ENCODE measurements at places on chromosomes 11 and 22.

DNA sequence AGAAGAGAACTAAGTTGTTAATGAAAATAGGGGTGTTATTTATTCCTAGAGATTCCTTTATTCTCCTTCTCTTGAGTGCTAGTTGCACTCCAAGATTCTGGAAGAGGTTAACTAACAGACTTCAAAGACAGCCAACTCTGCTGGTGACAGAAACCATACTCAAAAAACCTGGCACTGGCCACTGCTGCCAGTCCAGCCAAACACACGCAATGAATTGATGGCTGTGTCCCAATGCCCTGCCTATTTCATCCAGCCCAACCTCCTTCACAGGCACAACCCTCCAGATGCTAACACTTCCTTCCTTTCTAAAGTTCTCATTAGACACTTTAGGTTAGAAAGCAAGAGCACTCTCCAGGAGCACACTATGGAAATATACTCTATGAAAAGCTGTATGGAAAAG is 150.8 kb upstream of the C11orf58 start:
- no peak for DNase-seq

- DNase-seq, result no peak
These were observed 5.4 kb upstream of the TMPRSS4 start for GRCh38 chr11:118071416-118072030.

DNA sequence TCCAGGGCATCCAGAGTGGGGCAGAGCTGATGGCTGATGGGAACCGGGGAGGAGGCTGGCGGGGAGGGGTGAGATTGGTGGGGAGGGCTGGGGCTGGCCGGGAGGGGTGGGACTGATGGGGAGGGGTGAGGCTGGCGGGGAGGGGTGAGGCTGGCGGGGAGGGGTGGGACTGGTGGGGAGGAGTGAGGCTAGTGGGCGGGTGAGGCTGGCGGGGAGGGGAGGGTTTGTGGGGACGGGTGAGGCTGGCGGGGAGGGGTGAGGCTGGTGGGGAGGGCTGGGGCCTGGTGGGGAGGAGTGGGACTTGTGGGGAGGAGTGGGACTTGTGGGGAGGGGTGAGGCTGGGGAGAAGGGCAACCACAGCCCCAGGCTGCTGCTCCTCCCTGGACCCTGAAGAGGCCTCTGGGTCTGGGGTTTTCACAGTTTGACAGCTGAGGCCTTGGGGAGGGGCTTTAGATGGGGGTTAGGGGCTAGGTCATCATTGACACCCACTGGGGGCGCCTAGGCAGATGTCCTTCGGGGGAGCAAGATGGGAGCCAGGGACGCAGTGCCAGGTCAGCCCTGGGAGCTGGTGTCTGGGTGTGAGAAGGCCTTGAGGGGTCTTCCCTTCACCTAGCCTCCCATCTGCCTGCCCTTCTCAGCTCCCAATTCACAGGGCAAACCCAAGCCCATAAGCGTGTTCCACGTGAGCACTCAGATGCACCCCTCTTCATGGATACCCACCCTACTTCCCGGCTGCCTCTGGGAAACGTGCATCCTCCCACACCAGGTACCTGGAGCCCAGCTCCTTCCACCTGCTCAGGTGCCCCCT is 26.7 kb downstream of the PARVG start:
- no peak for DNase-seq

DNA sequence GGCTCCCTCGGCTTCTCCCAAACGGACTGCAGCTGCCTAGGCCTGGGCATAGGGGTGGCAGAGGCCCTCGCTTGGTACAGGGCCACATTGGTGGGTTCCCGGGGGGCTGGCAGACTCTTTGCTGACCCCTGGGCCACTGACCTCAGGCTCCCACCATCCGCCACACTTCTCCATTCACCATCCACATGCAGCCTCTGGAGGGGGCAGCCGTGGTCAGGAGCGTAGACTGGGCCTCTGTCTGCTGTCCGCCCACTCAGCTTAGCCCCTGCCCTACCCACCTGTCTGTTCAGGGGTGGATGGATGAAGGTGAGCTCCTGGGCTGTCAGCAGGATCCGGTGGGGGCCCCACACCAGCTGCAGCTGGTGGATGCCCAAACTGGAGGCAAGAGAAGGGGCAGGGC is 45.7 kb upstream of the LRRC32 start:
- DNase-seq, result no peak

DNA sequence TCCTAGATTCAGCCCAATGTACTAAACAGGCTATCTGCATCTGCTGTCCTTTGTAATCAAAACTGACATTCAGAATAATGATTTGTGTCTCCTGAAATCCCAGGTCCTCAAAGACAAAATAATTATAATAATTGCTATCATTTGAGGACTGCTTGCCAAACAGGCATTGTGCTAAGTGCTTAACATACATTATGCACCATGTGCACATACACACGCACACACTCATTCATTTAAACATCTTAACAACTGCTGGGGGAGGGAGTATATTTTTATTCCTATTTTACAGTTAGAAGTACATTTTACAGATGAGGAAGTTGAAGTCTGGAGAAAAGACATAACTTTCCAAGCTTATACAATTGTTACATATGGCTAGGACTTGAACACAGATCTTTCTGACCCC is 308.0 kb upstream of the ZC3H12C start:
- peak; percentile 73 for DNase-seq

DNA sequence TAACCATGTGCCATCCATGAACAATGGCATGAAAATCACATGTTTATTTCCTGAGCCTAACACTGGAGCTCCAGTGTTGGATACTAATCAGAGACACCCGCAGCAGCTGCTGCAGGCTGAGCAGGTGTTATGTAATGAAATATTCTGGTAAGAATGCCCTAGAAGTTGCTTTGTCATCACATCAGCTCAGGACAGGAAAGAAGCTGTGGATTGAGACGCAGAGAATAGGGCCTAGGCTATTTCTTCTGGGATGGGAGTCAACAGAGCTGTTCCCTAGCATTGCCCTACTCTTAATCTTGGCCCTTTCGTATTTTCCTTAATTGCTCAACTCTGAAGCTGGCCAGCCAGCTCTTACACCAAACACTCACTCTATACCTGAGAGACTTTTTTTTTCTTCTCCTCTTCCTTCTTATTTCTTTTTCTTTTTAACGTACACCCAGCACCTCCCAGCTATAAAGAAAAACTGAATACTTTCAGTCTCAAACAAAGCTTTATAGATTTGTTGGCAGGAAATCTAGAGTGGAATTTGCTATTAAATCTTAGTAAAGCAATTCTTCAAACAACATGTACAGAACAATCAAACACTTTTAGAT is 31.9 kb downstream of the RASSF10 start:
- DNase-seq, result peak; percentile 38

DNA sequence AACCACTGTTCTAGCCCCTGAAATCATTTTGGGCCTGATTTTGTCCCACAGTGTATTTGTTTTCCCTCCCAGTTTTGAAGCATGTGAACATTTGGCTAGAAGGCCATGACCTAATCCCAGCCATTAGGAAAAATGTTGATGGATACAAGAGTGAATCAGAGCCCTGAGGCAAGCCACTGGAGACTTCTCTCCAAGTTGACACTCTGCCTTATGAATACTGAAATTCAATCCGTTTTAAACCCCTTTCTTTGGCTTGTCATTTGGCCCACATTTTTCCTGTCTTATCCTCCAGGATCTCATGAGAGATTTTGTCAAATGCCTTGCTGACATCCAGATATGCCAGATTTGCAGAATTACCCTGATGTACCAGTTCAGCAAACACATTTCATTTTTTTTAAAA is 158.8 kb downstream of the FAT3 start:
- DNase-seq, result no peak

- no peak for DNase-seq
These were observed 9.2 kb upstream of the PIWIL4 start for GRCh38 chr11:94557992-94558391.

DNA sequence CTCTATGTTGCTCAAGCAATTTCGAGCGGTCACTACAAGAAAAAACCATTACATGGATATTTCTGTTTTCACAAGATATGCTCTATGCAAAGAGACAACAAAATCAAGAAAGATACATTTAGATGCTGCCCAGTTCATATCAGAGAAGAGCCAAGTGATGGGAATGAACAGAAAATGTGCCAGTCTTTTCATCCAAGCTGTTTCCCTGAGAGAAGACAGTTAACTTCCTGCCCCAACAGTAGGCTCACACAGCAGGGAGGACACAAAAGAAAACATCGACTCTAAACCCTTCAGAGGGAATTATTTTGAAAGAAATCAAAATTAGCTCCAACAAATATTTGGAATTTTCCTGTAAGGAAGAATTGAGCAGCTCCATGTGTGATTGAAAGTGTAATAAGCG is 11.6 kb downstream of the JAML start:
- no peak for DNase-seq

DNA sequence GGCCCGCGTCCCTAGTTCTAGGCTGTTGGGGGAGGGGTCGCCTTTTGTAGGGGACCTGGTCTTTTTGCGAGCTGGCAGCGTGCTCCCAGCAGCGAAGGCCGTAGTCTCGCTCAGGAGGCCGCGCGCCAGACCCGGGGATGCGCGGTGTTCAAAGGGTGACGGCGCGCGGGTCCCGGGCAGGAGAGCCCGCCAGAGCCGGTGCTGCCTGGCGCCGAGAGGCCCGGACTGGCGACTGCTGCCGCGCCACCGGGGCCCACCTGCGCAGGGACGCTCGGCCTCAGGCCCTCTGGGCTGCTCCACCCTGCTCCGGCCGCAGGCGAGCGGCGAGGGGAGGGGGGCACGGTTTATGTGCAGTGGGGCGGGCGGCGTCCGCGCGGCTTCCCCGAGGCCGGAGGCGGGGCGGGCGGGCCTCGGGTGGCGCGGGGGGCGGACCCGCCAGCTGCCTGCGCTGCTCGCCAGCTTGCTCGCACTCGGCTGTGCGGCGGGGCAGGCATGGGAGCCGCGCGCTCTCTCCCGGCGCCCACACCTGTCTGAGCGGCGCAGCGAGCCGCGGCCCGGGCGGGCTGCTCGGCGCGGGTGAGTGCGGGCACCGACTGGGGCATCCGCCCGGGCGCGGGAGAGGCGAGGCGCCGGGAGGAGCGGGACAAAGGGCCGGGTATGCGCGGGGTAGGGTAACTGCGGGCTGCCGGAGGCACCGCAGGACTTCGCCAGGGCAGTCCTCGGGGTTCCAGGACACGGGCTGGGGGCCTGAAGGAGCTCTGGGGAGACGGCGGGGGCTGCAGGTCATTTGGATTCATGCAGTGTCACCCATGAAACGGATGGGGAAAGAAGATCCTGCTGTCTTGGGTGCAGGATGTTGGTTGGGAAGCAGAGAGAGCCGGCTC is at the start of gene PRSS23:
PRSS23 (plus strand) TSS at position 467 of the 884 bp plus-strand sequence. CDS start 7,102 bp downstream, outside the sequence.
- DNase-seq, result peak; percentile 59

DNA sequence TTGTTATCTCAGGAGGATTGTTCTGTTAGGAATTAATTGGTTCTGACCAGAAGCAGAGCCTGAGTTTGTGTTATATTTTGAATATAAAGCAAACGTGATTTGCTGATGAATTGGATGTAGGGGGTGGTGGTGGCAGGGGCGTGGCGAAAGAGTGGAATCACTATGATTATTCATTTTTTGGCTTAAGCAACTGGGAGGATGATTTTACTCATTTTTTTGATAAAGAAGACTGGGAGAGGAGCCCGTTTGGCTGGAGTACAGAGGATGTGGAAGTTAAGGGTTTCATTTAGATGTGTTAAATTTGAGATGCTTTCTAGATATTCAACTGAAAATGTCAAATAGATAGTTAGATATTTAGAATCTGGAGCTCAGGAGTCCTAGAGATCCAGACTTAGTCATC is 83.4 kb upstream of the MYO18B start:
- no peak for DNase-seq

DNA sequence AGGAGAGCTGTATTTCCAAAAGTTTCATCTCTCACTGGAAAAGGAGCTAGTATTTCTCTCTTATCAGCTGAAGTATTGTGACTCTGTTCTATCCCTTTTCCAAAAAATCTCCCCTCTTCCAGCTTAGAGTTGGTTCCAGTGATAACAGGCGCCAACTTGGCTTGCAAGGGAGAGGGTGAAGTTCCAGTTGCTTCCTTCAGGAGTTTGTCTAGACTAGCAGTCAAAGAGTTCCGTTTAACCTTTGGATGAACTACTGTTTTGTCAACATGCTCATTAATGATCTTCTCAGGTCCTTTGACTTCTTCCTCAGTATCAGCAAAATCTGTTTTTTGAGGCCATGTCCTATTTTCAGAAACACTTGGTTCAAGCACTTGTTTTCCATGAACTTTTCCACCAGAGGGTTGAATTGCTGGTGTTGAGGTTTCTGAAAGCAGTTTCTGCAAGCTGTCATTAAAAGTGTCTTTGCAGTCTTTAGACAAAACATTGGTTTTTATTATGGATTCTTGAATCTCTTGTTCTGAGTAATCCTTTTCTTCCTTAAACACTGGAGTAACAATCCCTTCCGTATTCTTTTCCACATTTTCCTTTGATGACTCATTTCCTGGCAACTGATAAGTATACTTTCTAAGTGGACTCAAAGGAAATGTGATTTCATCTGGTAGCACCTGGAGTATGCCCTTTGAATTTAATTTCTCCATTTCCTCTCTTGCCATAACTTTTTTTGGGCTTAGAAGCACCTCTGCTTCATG is 39.7 kb upstream of the CCDC89 start:
- no peak for DNase-seq

GRCh38 chr11:75084883-75085282 is 11.8 kb downstream of the OR2AT4 start:
- no peak for DNase-seq

DNA sequence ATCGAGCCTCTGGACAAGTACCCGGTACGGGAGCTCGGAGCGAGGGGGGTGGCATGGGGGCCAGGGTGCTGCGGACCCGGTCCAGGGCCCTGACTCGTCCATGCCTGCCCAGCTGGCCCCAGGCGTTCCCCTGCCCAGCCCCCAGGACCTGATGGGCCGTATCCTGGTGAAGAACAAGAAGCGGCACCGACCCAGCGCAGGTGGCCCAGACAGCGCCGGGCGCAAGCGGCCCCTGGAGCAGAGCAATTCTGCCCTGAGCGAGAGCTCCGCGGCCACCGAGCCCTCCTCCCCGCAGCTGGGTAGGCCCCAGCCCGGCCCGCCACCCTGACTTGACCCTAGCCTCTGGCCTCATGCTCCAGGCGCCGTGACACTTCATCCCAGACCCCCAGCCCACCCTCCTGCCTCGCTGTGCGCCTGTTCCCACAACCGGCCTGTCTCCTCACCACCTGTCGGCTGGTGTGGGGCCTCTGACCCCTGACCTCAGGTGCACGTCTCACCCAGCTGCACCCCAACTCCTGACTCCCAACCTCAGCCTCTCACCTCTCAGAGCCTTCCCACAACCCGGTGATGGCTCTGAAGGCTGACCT is 7.7 kb downstream of the PLCB3 start:
- no peak for DNase-seq

- no peak for DNase-seq
These were observed 9.0 kb downstream of the CSNK2A3 start for GRCh38 chr11:11344045-11344444.

DNA sequence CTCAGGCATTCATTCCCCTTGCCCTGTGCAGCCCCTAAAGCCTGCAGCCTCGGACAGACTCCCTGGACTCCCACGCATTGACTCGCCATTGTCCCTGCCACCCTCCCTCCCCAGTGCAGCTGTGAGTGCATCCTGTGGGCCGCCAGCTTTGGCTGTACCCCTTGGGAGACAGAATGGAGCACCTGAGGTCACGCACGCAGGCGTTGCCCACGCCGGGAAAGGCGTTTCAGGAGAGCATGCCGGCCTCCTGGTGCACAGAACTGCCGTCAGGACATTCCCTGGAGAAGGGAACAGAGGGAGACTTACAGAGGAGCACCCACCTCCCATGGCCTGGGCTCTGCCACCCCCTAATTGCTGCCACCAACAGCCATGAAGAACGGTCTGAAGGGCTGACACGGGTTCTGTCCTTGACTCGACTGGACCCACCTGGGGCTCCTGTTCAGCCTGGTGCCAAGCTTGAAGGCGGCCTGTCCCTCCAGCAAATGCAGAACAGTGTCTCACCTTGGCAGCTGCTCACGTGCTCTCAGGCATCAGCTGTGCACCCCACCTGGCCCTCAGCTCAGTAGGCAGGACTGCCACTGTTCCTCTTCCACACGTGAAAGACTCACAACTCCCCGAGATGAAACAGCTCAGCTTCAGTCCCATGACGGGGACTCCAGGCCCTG is 503.8 kb downstream of the BRD1 start:
- DNase-seq, result no peak
